ENCODE measurements at places on chromosomes 7 and 10. TPM values are rescaled to one million over a fixed set of nuclear protein-coding genes. Genes with fewer than 3 reads are reported as not detected.

The BUD31 gene
- total RNA-seq = 102 TPM

The NUTM2D gene
- 3.3 TPM for total RNA-seq

The ADGRA1 gene
- not detected for total RNA-seq

The ASB10 gene
- not detected for total RNA-seq

The PTPRN2 gene
- total RNA-seq = 1.7 TPM

The ZNF37A gene
- 6.0 TPM for total RNA-seq

The PON1 gene
- 11.7 TPM for total RNA-seq

The TEX36 gene
- not detected for total RNA-seq

The AKR1C4 gene
- total RNA-seq = not detected

DNA sequence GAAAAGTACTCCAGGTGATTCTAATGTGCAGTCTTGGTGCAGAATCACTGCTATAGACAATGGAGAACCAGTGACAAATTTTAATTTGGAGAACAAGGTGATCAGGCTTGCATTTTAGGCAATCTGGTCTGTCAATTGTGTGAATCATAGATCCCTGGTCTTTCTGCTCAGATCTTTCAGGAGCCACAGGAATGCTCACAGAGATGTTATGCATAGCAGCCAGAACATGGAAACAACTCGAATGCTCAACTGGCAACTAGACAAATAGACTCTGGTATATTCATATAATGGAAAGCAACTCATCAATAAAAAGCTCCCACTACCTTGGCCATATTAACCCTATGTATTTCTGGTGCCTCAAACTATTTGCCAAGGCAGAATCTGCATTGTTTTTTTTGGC lies 209.1 kb downstream of the PHF14 start:
- DNase-seq = no peak
- no peaks in the 10 kb centered on the region for H3K36me3 ChIP-seq
- no peak overlapping the region for H3K27ac ChIP-seq
- no peak overlapping the region for H3K4me3 ChIP-seq
- no peaks in the 10 kb centered on the region for H3K27me3 ChIP-seq
- no peaks in the 10 kb centered on the region for H3K4me1 ChIP-seq

- no peaks in the 10 kb centered on the region for H3K36me3 ChIP-seq
- H3K4me1 ChIP-seq = no peaks in the 10 kb centered on the region
- H3K27me3 ChIP-seq = no peaks in the 10 kb centered on the region
- DNase-seq = no peak
- no peak overlapping the region for H3K27ac ChIP-seq
These were observed 167.6 kb upstream of the INSYN2A start for GRCh38 chr10:127364034-127364433.

GRCh38 chr10:6766131-6766801 lies 186.2 kb upstream of the PRKCQ start:
- H3K4me3 ChIP-seq = no peak overlapping the region
- no peak for DNase-seq
- no peaks in the 10 kb centered on the region for H3K4me1 ChIP-seq
- H3K27me3 ChIP-seq = no peaks in the 10 kb centered on the region
- no peaks in the 10 kb centered on the region for H3K36me3 ChIP-seq

- H3K4me3 ChIP-seq = no peak overlapping the region
- no peaks in the 10 kb centered on the region for H3K36me3 ChIP-seq
- no peaks in the 10 kb centered on the region for H3K4me1 ChIP-seq
- H3K27me3 ChIP-seq = no peaks in the 10 kb centered on the region
- H3K27ac ChIP-seq = no peak overlapping the region
These were observed 18.9 kb downstream of the INSIG1 start for GRCh38 chr7:155316427-155317113.

DNA sequence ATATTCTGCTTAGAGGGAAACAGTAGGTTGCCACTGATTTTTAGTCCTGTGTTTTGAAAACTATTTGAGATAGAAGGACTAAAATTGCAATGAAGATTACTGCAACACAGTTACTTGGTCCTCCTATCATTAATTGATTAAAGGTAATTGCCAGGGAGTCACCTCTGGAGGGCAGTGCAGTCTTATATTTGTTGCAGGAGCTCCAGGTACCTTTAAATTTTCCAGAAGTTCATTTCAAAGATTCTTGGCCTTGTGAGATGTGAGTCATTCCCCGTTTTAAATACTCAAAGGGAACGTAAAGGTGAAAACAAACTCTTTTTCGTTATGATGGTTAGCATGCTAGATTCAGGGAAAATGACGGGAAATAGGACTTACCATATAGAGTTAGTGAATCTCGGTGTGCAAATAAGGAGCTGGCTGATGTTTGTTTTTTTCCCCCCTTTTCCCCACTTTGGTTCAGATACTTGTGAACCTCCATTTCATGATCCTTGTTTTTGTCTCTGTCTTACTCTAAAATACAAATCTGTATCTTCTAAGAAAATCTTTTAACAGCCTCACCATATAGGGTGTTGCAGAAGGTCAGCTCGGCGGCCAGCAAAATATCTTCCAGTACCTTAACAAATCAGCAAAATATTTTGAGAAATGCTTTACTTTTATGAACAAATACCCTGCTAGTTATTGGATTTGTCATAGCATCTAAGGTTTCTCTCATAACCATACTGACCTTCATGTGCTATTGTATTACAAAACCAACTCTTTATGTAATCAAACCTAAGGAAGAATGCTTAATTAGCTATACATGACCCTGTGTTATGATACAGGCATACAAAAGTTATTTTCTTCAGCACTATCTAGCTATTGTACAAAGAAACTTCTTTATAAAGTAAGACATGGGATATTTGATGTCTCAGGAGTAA lies 143.0 kb upstream of the HDAC9 start:
- peak; percentile 16 for DNase-seq
- H3K27me3 ChIP-seq = no peaks in the 10 kb centered on the region
- no peak overlapping the region for H3K27ac ChIP-seq
- no peak overlapping the region for H3K4me3 ChIP-seq
- H3K4me1 ChIP-seq = no peaks in the 10 kb centered on the region
- H3K36me3 ChIP-seq = no peaks in the 10 kb centered on the region

DNA sequence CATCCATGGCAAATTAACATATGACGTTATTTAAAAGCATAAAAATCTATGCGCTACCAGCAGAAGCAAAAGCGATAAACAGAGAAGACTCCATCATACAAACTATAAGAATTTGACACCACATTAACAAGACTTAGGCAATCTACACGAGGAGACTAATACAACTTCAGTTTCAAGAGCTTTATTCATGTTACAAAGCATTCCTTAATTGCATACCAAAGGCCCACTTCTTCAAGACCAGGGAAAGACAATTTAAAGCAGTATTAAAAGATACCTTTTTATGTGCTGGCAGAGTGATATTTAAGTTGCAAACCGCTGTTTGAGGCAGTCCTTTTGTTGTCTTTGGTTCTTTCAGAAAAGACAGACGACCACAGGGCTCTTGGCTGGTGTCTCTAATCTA lies 176.0 kb upstream of the CCDC6 start:
- DNase-seq = no peak
- H3K36me3 ChIP-seq = no peaks in the 10 kb centered on the region
- H3K27ac ChIP-seq = no peak overlapping the region
- H3K4me1 ChIP-seq = no peaks in the 10 kb centered on the region

- DNase-seq = no peak
- H3K27me3 ChIP-seq = no peaks in the 10 kb centered on the region
- H3K27ac ChIP-seq = no peak overlapping the region
- H3K36me3 ChIP-seq = no peaks in the 10 kb centered on the region
These were observed 104.4 kb downstream of the MICALL2 start for GRCh38 chr7:1354661-1355567.

- no peak for DNase-seq
- no peak overlapping the region for H3K27ac ChIP-seq
- no peaks in the 10 kb centered on the region for H3K27me3 ChIP-seq
- H3K36me3 ChIP-seq = no peaks in the 10 kb centered on the region
- peaks cover 9% of the 10 kb centered on the region for H3K4me1 ChIP-seq
These were observed 72.7 kb downstream of the CFAP46 start for GRCh38 chr10:132869621-132870020.

DNA sequence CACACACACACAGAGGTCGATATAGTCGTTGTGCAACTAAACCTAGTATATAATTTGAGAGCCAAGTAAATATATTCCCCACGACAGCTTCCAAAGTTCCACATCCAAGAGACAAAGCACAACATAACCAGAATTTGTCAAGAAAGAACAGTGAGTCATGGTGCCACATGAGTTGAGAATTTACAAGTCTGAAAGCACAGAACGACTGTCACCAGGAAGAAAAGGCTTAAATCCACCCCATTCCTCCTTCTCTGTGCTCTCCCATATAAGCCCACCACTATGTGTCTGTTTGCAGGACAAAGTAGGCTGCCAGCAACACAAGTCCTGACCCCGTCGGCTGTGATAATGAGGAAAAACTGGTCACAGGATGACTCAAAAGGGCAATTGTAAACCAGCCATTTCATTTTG lies 32.8 kb downstream of the GSAP start:
- no peak overlapping the region for H3K27ac ChIP-seq
- no peak overlapping the region for H3K4me3 ChIP-seq
- H3K27me3 ChIP-seq = no peaks in the 10 kb centered on the region
- no peak for DNase-seq
- H3K36me3 ChIP-seq = no peaks in the 10 kb centered on the region

DNA sequence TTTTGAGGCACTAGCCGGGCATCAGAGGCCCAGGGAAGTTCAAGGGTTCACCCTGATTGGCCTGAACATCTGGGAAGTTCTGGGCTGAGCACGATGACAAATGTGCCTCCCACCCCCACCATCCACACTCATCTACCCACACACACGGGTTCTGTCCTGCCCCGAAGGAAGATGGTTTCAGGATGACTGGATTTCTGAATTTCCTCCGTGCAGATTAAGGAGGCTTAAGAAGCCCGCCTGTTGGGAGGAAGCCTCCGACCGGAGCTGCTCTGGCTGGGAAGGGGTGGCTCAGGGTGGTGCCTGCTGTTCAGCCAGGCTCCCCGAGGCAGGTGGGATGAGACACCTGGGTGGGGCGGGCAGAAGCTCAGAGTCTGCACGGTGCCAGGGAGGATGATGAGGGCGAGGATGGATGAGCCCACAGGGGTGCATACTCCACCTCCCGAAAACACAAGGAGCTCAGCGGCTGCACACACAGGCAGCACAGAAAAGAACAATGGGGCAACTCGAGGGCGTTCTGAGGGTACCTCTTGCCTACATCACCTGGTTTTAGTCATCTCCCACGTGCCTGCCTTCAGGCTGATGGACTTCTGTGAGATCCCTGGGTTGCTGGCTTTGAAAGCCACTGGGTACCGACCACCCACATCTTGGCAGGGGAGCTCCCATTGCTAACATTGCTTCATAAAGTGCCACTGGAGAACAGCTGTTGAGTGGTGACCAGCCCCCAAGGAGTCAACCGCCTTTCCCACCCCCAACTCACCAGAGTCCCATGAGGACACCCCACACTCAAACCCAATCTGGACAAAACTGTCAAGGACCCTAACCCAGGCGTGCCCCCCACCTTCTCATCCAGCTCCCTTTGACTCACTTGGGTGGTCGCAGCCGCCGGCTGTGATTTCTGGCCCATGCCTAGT lies 41.2 kb downstream of the CALML3 start:
- no peak overlapping the region for H3K27ac ChIP-seq
- H3K4me1 ChIP-seq = no peaks in the 10 kb centered on the region
- no peaks in the 10 kb centered on the region for H3K27me3 ChIP-seq
- no peak for DNase-seq

DNA sequence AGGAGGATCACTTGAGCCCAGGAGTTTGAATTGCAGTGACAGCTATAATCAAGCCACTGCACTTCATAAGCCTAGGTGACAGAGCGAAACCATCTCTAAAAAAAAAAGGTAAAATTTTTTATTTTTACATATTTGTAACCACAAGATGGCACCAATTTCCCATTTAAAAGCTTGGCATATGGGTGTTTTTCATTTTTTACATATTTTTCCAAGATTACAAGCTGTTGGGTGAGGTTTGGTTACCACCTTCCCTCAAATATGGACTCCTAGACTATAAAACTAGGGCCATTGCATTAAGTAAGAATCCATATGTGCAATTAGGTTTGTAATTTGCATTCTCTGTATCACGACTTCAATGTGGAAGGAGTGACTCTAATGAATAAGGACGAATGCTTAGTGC lies 129.3 kb upstream of the ACBD5 start:
- no peak overlapping the region for H3K27ac ChIP-seq

DNA sequence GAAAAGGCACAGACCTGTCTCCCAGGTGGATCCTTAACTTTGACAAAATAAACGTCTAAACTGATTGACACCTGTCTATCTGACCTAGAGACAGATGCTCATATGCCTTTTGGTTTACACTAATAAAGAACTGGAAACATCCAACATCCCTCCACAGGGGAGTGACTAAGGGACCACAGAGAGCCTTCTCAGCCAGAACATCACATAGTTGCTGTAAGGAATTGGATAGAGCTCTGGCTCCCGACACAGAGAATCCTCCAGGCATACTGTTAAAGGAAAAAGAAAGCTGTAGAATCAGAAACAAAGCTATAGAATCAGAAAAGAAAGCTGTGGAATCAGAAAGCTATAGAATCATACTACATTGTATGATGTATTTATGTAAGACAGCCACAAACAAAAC lies 258.8 kb downstream of the STK31 start:
- DNase-seq = no peak
- no peaks in the 10 kb centered on the region for H3K36me3 ChIP-seq
- H3K27me3 ChIP-seq = no peaks in the 10 kb centered on the region
- H3K27ac ChIP-seq = no peak overlapping the region

DNA sequence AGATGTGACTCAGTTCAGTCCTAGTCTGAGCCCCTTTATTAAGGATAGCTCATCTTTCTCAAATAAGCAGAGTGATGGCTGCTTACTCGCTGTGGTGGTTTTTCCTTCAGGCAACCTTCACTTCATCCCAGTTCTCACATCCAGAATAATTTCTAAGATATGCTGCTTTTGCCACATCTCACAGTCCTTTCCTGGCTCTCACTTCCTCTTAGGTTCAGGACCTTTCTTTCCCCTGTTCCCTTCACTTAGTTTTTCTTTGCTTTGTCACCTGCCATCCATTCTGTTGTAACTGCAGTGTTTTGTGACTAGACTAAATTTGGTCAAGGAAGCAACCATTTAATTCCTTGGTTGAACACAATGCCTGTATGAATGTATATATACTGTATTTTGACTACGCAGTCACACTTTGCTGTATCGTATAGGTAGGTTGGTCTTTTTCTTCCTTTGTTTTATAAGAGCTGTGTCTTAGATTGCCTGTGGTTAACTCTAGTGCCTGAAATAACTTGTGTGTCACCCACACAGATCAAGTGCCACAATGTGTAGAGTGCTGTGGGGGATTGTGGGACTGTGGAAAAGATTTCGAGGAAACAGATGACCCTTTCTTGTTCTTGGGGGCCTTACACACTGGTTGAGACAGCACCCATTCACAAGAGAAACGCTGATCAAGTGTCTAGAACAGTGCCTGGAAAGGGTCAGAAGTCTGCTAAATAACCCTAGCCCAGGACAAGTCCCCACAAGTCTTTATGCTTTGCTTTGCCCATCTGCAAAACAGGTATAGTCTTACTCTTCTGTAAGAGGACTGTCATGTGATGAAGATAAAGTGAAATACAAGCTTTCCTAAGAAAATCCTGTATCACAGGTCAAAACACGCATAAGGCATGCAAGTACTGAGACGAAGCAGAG lies 2.6 kb downstream of the ZNF655 start:
- no peaks in the 10 kb centered on the region for H3K27me3 ChIP-seq
- peaks cover 66% of the 10 kb centered on the region for H3K36me3 ChIP-seq
- peak overlapping the region; percentile 1 for H3K27ac ChIP-seq

GRCh38 chr7:35604595-35604994 lies 90.3 kb downstream of the HERPUD2 start:
- no peaks in the 10 kb centered on the region for H3K36me3 ChIP-seq
- H3K27me3 ChIP-seq = no peaks in the 10 kb centered on the region
- no peak overlapping the region for H3K27ac ChIP-seq
- H3K4me1 ChIP-seq = no peaks in the 10 kb centered on the region
- H3K4me3 ChIP-seq = no peak overlapping the region
- DNase-seq = no peak

GRCh38 chr10:52870562-52870961 lies 98.0 kb upstream of the MBL2 start:
- no peak for DNase-seq
- H3K36me3 ChIP-seq = no peaks in the 10 kb centered on the region
- H3K27ac ChIP-seq = no peak overlapping the region
- H3K4me1 ChIP-seq = no peaks in the 10 kb centered on the region
- no peak overlapping the region for H3K4me3 ChIP-seq

Data from thymus (tissue), 14 donors.